ENCODE measurements at places on chromosomes 1 and 21. TPM values are rescaled to one million over a fixed set of nuclear protein-coding genes. Genes with fewer than 3 reads are reported as not detected.

Gene DARS2
- 23.5 TPM for total RNA-seq

Gene FLG2
- total RNA-seq, result not detected

Gene CCDC185
- total RNA-seq, result not detected

Gene CAMK2N1
- 19.0 TPM for total RNA-seq

Gene SLC30A7
- 46.9 TPM for total RNA-seq

Gene KMO
- under 0.01 TPM for total RNA-seq

Gene PRRX1
- total RNA-seq, result 523 TPM

Gene DISP3
- total RNA-seq, result under 0.01 TPM

Gene UBASH3A
- not detected for total RNA-seq

Gene SLC35F3
- total RNA-seq, result not detected

Gene S1PR1
- total RNA-seq, result 6.6 TPM

Gene LYST
- 59.4 TPM for total RNA-seq
